ENCODE measurements at places on chromosomes 2 and 18.

DNA sequence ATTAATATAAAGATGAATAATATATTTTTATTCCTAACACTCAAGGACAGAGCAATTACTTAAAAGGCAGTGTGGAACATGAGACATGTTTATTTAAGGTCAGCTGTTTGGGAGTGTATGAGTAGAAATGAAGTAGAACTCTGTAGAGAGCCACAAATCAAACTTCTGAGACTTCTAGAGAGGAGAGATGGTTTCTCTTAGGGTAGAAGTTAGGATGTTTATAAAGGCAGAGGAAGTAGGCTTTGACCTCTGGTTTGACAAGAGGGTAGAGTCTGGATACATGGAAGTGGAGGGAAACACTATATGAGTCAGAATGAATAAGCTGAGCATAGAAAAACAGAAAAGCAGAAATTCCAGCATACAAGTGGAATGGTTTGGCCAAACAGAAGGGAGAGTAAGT is 262.1 kb upstream of the KLHL14 start:
- DNase-seq: peak; percentile 37

- peak; percentile 83 for DNase-seq
Observed at GRCh38 chr18:45590036-45590886, 25.0 kb upstream of the SLC14A2 start.

GRCh38 chr2:38907743-38908562 is 18.3 kb downstream of the ARHGEF33 start:
- DNase-seq: peak; percentile 11

DNA sequence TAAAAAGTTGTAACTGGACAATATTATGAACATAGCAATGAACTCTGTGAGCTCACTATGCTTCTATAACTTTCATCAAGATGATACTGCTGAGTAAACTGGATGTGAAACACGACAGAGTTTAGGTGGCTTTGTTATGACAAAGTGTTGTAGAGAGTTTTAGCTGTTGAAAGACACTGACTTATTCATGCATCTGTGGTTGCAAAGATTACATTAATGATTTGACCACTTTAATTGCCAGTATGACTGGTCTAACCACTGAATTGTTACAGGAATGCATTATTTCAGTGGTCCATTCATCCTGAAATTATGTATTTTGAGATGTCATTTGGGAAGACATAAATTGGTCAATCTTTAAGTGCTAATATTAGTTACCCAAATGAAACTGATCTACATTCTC is 117.9 kb downstream of the SPHKAP start:
- DNase-seq: no peak

DNA sequence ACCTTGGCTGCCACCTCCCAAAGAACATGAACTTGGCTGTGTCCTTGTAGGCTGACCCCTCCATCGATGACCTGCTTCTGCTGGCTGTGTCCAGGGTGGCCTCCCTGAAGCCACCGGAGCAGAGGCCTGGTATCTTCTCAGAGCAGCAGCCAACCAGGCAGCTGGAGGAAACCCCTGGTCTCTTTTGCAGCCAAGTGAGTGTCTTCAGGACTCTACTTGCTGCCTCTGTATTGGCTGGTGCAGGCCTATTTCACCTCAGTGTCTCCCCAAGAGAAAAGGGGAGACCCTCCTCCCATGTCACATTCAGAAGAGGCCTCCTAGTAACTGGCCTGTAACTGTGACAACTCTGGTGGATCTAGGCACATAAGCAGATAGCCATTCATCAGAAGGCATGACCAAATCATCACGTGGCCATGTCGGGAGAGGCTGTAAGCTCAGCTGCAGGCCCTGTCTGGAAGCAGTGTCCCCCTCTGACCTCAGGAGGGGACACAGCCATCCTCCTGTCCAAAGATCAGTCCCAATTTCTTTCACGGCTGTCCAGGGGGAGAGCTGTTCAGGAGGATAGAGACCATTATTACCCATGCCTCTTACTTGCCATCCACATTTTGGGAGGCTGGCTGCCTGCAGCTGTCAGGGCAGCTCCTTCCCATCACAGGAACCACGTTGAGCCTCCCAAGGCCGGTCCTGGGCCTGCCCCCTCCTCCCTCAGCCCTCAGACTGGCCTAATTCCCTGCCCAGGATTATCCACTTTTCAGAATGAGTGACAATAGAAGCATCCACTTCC is 20.9 kb upstream of the ROCK2 start:
- no peak for DNase-seq

DNA sequence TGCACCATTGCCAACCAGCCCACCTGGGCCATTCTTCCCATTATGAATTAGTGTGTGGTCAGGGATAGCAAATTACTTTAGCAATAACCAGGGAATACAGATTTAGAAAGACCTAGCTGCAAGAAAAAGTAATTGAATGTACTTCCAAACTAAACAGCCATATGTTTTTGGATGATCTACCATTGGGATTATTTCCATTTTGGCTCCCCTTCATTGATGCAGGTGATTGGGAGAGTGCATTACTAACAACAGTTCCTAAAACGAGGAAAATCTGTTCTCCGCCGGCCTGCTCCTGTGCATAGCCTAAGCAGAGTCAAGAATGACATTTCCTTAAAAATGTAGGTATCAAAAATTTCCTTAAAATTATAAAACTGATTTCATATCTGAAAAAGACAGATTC is 58.5 kb downstream of the MAIP1 start:
- no peak for DNase-seq

DNA sequence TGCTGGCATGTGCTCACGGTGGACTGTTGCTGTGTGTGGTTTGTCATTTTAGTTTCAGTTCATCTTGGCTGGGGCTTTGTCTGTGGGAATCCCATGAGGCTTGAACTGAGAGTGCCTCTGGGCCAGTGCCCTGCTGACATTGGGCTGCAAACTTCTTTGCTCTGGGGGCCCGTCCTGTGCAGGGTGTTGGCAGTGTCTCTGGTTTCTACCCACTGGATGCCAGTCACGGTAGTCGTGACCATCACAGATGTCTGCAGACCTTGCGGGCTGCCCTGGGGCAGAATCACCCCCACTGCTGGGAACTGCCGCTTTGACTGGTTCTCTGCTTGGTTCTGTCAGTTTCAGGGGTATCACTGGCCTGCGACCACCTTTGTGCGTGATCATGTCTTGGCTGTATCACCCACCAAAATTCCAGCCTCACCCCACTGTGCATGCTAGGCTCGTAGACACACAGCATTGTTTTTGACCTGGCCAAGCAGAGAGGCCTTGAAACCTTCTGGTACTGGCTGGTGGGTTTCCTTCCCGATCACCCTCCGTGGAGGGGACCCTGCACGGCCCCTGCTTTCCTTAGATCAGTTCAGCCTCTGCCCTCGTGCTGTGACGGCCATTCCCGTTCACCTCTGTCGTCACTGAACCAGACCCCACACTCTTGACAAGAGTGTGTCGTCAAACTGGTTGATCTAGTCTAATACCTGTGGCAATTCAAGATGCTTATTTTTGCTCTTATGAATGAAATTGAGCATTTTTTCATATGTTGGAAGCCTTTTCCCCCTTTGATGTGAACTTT is 57.6 kb downstream of the KCNG2 start:
- no peak for DNase-seq

- no peak for DNase-seq
Observed at GRCh38 chr2:203418271-203418670, 90.1 kb downstream of the ABI2 start.

DNA sequence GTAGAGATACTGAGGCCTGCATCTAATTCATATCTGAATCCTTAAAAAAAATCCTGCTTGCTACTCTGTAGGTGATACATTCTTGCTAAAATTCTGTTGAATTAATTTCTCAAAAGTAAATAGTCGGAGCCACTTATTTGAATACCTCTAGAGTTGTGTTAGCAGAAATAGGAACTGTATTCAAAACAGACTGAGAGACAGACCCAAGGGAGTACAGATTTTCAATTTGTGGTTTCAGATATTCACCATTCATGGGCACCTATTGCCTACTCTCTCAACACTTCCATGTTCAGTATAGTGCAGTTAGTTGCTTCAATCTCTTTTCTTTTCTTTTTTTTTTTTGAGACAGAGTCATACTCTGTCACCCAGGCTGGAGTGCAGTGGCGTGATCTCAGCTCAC is 46.6 kb upstream of the CTLA4 start:
- no peak for DNase-seq

DNA sequence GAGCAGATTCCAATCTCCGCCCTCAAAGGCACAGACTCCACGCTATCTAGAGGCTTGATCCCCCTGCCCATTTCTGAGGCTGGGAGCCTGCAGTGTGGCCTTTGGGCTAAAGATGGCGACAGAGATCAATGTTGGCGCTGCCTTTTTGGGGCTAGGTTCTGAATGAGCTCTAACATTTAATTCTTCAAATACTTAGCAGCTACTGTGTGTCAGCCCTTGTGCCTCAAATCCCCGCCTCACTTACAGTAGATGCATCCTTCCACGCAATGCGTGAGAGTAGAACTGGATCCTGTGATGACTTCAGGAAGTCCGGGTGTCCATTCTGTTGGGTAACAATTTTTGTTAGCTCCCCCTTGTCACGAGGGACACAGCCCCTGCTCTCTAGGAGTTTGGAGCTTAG is 12.4 kb downstream of the IL1F10 start:
- peak; percentile 17 for DNase-seq

DNA sequence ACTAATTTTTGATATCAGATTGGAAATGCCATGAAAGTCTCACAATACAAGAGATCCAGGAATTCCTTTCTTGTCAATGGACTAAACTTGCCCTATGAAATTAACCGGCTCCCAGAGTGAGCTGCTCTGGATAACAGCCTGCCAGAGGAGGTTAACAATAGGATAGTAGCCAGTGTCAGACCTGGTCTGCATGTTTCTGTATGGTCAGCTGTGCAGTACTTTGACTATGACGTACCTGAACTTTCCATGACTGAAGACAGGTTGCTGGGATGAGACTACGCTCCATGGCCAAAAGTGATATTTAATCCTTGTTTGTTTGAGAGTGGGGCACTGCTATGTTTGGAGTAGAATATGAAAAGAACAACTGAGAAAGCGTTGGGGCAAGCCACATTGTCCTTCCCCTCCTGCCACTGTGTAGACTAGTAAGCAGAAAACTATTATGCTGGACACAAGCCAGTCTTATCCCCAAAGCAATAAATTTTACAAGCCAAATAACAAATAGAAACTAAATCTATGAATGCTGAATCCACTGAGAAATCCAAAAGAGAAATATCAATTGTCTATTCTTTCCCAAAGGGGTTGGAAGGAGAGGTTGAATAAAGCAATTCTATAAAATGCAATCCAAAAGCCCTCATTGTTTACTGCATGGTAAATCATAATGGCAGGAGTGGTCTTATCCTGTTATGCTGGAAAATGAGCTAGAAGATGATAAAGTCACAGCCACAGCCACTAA is 115.5 kb upstream of the CYP26B1 start:
- no peak for DNase-seq

- DNase-seq: no peak
Observed at GRCh38 chr2:144669196-144669987, 149.5 kb upstream of the ZEB2 start.

DNA sequence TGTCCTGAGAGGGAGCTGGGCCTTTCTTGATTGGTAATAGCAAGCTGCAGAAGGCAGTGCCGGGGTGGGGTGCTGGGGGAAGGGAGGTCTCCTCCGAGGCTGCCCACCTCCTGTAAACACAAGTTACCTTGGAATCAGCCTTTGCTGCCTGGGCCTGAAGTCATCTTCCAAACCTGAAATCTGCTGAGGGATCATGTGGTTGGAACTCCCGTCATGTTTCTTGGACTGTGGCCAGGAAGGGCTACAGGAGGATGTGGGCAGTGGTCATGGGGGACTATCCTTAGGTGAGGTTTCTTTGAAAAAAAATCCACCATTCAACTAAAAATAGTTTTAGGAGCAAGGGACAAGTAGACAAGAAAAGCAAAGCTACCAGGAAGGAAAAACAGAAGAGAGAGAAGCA is 74.2 kb downstream of the CDK15 start:
- DNase-seq: peak; percentile 73

DNA sequence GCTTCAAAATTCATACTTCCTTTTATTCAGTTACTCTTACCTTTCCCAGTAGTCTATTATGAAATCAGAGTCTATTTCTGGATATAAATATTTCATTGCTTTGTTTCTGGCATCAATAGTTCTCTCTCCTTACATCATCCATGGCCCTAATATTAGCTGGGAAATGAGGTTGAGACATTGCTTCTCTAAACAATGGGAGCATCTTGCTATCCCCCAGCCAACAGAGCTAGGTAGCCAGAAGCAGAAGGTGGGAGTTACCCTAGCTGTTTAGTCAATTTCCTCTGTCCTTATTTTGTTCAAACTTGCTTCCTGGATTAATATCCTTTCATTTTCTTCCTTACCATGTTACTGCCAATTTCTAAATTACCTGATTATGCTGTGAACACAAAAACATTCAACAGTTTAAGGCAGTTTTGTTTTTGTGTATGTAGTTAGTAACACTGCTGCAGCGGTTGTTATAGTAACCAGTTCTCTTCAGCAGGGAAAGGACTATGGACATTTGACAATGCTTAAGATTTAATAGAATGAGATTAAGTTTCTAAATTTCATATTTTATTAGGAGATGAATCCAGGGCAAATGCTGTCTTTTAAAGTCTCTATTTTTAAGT is 160.5 kb upstream of the KCNJ3 start:
- no peak for DNase-seq

DNA sequence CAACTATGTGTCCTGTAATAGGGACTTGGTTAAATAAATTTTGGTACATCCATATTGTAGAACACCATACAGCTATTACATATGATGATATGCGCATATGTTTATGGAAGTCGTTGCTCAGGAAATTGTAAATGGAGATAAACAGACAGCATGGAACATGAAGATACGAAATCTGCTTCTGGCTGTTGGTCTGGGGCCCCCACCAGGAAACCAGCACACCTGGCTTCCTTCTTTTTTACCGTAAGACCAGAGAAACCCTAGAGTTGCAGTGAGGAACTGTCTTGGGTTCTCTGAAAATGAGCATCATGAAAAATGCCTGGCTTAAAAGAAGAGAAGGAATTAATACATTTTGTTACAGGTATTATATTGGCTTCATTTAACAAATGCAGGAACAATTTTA is 40.8 kb downstream of the SPTBN1 start:
- no peak for DNase-seq

DNA sequence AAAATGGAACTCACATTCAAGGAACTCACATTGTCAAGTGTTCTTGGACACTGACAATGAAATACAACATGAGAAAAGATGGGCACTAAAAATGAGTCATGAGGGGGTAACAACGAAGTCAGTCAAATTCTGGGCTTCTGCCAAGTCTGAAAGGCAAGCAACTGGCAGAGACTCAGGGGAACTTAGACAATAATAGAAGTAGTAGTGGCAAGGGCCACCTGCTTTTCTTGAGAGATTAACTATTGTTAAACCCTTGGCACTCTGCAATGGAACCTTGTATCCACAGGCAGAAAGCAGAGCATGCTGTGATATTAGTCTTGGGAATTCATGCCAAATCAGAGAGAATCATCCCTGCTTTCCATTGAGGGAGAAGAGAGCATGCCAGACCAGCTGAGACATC is 382.6 kb upstream of the CDH2 start:
- no peak for DNase-seq

DNA sequence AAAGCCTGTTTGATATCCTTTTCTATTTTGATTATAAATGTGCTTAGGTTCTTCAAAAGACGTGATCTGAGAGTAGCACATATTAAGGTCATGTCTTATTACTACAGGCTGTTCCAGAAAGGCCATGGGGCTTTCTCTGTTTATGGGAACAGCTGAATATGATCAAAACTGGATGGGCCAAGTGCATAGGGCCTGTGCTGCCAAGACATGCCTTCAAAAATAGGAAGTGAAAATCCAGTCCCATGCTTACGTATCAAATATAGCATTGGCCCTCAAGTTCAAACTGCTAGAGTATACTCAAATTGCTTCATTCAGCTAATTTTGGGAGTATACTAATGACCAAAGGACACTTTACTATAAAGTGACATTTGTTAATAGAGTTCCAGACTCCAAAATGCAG is 24.1 kb downstream of the SLC25A52 start:
- no peak for DNase-seq
